CD8-positive, alpha-beta T cell (primary cell): ENCODE measurements at places on chromosomes 12 and 14.

- DNase-seq: no peak
Observed at GRCh38 chr12:96392397-96392796, 7.8 kb downstream of the CDK17 start.

DNA sequence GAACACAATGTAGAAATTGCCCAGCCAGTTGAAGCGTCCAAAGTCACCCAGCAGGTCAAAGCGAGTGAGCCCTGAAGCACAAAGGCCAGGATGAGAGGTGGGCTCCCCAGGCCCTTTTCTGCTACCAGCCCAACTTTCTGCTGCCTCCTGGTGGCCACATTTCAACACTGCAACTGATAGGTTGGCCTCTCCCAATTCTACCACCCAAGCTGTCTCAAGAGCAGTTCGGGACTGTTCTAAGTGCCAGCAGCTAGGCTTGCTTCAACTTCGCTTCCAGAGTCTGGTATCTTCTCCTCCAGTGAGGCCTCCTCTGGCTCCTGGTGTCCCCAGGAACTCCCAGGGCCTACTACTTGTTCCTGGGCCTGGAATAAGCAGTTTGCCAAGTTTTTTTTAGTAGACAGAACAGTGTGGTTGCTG is 3.4 kb upstream of the DHH start:
- peak; percentile 43 for DNase-seq

DNA sequence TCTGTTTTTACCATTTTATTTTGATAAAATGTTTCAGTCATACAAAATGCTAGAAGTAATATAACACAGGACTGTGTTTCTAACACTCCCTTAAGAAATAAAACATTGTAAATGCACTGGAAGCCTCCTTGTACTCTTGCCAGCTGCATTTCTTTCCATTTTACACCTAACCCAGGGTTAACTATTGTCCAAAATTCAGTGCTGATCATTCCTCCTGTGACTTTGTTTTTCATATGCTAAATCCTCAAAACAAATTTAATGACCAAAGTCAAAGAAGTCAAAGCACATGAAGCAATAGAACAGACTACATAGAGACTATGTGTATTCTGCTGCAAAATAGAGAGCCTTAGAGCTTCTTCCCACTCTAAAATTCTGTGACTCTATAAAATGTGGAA is 420.3 kb upstream of the PRICKLE1 start:
- DNase-seq: no peak

GRCh38 chr12:131163189-131163738 is 209.6 kb downstream of the ADGRD1 start:
- no peak for DNase-seq

DNA sequence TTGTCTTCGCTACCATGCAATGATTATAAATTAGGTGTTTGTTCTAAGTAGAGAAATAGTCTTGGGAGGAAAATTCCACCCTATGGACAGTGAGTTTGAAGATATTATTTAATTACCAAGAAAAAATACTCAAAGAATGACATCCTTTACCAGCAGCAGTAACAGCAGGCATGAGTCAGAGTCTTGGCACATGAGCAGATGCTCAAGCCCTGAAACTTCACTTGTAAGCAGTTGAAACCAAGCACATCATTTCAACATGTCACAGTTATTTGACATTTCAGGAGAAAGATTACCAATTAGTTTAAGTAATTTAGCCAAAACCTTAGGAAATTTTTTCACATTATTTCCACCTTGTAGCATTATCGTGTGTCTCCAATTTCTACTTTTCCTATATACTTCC is 99.2 kb downstream of the C12orf50 start:
- no peak for DNase-seq

DNA sequence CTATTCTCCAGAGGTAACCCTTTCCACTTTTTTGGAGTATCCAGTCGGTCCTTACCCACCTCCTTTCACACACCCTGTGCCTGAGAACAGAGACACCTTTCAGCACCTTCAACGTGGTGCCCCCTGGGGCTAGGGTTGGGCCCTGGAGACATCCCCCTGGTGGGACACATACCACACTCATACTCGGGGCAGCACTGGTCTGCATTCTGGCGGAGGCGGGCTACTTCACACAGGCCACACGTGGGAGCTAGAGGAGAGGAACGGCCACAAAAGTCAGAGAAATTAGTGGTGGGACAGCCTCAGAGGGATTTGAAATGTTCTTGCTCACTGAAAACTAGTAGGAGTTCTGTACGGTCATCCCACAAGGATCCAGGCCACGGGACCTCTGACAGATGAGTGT is 39.8 kb upstream of the ANO2 start:
- DNase-seq: no peak

DNA sequence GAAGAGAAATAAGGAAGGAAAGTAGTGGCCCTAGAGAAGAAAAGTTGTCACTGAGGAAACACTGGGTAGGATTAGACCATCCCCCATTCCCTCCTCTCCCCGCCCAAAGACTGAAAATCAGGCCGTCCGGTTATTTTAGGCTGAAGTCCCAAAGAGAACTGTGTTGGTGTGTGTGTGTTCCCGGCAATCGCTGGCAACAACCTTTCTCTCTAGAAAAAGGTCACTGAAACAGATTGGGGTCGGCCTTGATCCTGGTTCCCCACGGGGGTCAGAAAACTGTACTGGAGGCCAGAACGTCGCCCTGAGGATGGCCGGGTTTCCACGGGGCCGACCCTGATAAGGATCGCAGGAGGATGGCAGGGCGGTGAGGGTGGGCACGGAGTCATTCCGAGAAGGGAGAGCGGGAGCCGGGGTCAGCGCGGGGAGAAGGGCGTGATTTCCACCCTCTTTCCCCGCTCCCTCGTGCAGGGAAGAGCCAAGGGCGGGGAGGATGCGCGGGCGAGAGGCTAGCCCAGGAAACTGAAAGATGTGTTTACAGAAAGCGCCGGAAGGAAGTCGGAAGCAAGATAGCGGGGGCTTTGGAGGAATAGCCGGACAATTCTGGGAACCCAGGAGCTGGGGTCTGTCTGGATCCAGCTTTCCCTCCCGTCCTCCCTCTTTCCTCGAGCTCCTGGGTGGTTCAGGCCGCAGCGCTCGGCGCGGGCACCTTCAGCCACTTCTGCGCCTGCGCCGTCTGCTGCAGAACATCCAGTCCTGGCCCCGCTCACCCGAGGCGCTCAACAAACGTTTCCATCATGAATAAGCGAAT is 25.3 kb upstream of the SPTLC2 start:
- DNase-seq: peak; percentile 82

DNA sequence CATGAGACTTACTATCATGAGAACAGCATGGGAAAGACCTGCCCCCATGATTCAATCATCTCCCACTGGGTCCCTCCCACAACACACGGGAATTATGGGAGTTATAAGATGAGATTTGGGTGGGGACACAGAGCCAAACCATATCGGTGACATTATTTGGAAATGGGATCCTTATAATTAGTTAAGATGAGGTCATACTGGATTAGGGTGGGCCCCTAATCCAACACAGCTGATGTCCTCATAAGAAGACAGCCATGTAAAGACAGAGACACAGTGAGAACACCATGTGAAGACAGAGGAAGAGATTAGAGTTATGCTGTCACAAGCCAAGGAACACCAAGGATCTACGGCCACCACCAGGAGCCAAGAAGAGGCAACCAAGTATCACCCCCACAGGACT is 161.7 kb downstream of the SPTSSA start:
- DNase-seq: no peak

DNA sequence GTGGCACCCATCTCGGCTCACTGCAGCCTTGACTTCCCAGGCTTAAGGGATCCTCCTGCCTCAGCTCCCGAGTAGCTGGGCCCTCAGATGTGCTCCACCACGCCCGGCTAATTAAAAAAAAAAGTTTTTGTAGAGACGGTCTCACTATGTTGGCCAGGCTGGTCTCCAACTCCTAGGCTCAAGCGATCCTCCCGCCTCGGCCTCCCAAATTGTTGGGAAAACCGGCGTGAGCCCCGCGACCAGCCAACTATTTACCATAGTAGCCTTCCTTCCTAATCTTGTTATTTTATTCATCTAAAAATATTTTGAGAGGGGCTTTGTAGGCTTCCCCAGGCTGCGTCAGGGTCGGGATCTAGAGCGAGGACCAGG is 25.4 kb upstream of the YY1 start:
- DNase-seq: no peak

DNA sequence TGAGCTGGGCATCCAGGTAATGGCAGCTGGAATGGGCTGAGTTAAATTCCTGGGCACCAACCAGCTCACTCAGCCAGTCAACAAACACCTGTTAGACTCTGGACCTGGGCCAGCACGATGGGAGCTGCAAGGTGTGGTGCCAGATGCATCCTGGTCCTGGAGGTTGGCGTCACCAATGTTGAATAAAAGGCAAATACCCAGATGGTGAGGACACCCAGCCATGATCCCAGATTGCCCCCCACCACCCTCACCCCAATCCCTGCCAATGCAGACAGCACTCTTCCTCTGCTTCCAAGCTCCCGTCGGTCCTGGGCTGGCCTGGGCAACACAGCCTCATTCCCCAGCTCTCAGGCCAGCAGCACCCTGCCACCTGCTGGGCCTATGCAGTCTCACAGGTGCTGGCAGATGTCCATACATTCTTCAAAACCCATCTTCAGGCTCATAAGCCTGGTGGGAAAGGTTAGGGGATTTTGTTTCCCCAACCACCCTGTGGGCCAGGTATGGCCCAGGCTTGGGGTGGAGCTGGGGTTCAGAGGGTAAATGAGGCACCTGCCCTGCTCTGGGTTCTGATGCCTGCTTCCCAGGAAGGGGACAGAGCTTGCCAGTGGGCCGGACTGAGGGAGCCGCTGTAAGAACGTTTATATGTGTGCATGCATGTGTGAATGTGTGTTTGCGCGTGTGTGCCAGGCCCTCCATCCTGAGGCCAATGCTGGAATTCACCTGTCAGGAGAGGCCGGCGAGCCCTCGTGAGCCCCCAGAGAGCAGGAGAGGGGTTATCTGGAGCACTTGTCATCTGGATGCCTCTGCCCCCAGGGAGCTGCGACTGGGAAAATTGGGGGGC is 58.0 kb downstream of the LGMN start:
- DNase-seq: no peak

GRCh38 chr12:67524861-67525616 is 123.5 kb upstream of the DYRK2 start:
- no peak for DNase-seq

DNA sequence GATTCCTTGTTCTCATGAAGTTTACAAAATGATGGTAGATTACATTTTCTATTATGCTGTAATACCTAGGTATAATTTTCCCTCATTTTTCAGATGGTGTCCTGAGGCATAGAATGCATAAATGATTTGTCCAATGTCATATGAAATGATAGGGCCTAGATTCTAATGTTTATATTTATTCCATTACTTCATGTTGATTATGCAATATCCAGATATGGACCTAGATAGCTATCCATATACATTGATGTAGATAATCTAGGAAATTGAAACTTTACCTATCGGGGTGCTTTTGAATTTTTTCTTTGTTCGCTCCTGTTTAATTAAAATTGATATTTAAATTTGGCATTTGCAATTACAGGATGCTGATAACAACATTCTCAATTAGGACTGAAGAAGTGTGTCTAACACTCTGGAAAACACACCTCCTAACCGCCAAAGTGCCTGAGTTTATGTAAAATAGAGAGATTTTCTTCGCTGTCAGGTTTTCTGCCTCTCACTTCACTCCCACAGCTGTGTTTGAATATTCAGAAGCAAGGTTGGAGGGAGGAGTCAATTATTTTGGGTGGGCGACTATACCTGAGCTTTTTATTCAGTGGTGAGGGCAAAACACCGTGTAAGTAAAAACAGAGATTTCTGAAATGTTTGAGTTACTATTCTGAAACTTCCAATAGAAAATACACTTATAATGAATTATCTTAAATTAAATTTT is 164.4 kb upstream of the ATP2B1 start:
- DNase-seq: no peak
